Right ventricle myocardium superior (tissue), 1 donor: ENCODE measurements at places on chromosomes 12 and 14. TPM values are rescaled to one million over a fixed set of nuclear protein-coding genes. Genes with fewer than 3 reads are reported as not detected.

- no peak for DNase-seq
Observed at GRCh38 chr14:94771906-94772490, 2.1 kb upstream of the GSC start.

DNA sequence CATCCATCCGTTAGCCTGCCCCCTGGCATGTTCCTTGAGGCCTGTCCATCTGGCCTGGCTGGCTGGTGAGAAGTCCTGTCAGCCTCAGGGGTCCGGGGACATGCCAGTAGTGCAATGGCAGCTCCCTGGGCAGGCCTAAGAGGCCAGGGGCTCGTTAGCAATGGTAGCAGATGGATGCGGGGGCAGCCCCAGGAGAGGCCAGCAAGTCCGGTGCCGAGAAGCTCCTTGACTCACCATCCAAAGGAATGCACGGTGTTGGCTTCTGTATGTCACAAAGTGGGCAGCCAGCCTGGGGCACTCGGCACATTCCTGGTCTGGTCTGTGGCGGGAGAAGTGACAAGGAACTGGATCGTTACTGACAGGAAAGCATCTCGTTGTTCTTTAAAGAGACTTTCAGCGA lies 319.9 kb downstream of the CACNA1C start:
- peak; percentile 73 for DNase-seq

- peak; percentile 38 for DNase-seq
Observed at GRCh38 chr14:85528897-85529631, 880 bp upstream of the FLRT2 start.

CISTR gene
- total RNA-seq, result 0.83 TPM

DNA sequence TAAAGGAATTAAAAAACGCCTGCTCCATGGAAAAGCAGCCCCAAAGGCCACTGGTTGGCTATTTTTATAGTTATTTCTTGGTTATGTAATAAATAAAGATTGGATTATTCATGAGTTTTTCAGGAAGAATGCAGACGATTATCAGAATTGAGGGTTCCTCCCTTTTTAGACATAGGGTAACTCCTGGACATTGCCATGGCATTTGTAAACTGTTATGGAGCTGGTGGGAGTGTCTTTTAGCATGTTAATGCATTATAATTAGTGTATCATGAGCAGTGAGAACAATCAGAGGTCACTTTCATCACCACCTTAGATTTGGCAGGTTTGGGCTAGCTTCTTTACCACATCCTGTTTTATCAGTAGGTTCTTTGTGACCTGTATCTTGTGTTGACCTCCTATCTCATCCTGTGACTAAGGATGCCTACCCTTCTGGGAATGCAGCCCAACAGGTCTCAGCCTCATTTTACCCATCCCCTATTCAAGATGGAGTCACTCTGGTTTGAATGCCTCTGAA lies 728.7 kb downstream of the GALC start:
- DNase-seq, result no peak

FIGNL2 gene
- total RNA-seq, result 0.30 TPM

- DNase-seq, result peak; percentile 35
Observed at GRCh38 chr12:6952863-6953441, 1.8 kb downstream of the PTPN6 start.

TEAD4 gene
- total RNA-seq, result 7.6 TPM

BCL2L2 gene
- total RNA-seq, result 37.3 TPM

DNA sequence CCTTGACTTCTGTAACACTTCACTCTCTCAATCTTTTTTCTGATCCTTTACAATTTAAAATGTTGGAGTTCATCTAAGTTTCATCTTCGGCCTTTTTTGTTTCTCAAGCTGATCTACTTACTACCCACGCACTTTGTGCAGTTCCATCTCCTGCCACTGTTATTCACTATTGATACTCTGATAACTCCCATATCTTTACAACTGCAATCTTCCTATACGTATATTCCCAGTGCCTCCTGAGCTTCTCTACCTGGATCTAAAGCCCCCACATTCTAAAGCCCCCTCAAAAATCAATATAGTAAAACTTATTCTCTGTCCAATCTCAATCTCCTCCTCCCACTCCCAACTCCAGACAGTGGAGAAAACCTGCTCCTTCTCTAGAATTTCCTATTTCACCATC lies 5.9 kb downstream of the ATG2B start:
- DNase-seq, result no peak

- no peak for DNase-seq
Observed at GRCh38 chr12:47004634-47005033, 74.8 kb upstream of the PCED1B start.

DNA sequence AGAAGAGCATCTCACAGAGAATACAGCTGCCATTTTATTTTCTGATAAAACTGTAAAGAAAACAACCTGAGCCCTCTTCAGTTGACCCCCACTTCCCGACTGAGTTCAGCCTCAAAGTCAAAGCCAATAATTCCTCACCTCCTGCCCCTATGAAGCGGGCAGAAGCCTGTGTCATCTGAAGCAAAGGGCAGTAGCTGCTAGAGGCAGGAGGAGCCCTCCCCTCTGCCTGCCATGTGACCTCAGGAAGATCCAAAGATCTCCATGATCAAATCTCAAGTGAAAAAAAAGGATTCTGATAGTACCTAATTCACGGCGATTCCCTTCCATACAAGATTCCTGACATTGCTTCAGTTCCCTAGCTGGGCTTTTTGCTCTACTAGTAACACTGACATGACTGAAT lies 223.1 kb upstream of the CAND1 start:
- no peak for DNase-seq

DNA sequence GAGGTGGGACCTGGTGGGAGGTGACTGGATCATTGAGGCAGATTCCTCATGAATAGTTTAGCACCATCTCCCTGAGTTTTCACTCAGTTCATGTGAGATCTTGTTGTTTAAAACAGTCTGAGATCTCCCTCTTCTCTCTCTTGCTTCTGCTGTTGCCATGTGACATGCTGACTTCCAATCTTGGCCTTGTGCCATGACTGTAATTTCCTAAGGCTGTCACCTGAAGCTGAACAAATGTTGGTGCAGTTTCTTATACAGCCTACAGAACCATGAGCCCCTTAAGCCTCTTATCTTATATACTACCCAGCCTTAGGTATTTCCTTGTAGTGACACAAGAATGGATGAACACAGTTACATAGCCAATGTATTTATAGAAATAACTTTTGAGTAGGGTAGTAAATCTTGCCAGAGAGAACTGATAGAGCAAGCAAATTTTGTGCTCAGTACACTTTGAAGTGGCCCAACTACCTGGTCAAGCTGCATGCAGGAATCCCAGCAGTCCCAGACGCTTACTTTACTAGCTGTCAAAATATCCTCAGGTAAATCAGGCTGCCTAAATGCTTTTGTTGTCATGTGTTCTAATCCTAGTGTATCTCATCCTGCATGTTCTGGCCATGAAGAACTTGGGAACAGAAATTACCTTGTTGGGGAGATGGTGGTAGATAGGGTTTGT lies 445.6 kb upstream of the MIS18BP1 start:
- no peak for DNase-seq

- DNase-seq, result no peak
Observed at GRCh38 chr14:36356862-36357261, 36.4 kb upstream of the MBIP start.

SERPINA6 gene
- not detected for total RNA-seq
